ENCODE measurements at places on chromosomes 11 and 22. TPM values are rescaled to one million over a fixed set of nuclear protein-coding genes. Genes with fewer than 3 reads are reported as not detected.

GRCh38 chr22:37906364-37907008, 389 bp downstream of the MICALL1 start:
- peak; percentile 33 for DNase-seq

- no peak for DNase-seq
Observed at GRCh38 chr11:72209101-72209500, 7.5 kb upstream of the FOLR2 start.

GRCh38 chr22:22216450-22216959, 28.1 kb upstream of the VPREB1 start:
- no peak for DNase-seq

DNA sequence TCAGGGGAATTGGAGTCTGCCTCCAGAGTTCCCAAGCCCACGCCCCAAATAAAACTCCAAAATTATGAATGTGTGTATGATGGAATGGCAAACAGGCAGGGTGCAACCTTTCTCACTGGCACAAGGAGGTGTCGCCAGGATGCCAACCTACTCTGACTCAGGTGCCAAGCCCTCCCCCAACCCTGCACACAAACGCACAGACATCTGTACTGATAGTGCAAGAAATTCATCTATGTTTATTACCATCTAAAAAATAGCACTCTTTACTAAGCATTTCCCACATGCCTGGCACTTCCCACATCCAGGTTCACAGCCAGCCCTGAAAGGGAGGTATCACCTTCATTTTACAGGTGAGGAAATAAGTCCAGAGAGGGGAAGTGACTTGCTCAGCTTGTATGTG, 1.2 kb downstream of the PLA2G3 start:
- no peak for DNase-seq

DNA sequence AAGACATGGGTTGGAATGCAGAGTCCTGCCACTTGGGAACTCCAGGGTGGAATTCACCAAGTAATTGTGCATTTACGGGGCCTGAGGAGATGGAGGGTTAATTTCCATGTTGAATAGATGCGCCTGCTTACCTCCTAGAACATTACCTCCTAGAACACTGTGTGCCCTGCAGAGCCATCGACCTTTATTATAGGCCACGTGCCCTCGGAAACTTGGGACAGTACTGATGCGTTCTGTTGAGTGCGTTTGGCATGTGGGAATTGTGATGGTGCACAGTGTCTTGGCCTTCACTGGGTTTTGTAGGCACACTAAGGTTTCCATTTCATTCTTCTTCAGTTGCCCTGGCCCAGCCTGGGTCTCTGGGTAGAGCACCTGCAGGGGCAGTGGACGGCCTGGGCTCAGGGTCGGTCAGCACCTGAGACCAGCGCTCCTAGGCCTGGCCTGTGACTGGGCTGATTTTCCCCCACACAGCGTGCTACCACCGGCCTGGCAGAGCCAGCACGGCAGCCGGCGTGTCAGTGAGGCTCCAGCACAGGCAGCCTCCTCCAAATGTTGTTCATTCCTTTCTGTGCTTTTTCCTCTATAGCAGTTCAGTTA, 12.7 kb downstream of the TRMU start:
- no peak for DNase-seq

DNA sequence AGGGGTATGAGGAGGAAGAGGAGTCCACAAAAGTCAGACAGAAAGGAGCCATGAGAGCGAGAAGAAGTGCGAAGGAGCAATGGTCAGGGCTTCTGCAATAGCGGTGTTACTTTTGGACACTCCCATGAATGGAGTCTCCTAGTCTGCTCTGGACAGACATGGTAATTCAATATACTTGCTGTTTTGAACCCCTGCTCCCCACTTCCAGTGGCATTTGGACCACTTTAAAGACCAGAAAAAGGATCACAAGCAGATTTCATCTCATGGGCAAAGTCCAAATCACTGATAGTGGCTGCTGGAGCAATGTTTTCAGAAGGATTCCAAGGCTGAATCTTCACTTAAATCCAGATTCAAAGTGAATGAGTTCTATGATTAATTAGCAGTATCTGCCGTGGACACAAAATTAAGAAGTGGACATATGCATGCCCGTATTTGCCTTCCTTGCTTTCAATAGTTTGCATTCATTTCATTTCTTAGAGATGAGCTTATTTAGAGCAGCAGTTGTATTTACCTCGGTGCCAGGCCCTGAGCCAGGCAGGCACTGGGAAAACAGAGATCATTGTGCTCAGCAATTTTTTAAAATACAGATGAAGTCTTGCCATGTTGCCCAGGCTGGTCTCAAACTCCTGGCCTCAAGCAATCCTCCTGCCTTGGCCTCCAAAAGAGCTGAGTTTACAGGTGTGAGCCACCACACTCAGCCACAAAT, 72.0 kb downstream of the SLC1A2 start:
- DNase-seq = no peak

GRCh38 chr22:48951836-48952235, 875.8 kb downstream of the BRD1 start:
- DNase-seq = no peak

GRCh38 chr22:31917227-31917921, 27.0 kb upstream of the YWHAH start:
- no peak for DNase-seq

- DNase-seq = no peak
Observed at GRCh38 chr11:109302591-109303334, 119.2 kb upstream of the C11orf87 start.

DNA sequence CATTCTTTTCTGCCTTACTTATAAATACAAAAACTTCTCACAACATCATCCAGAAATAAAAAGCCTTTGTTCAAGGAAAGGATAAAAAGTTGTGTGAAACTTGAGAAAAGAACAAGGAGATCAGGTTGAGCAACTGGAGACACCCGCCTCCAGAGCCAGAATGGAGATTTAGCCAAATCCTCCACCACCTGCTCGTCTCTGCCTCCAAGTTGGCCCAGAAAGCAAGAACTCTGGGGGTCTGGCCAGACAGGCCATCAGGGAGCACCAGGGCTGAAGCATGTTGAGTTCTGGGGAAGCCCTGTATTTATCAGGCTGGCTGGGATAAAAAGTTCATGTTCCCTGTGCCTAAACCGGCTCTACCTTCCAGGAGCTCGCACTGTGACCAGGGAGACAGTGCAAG, 14.9 kb downstream of the SMCO4 start:
- DNase-seq = no peak

DNA sequence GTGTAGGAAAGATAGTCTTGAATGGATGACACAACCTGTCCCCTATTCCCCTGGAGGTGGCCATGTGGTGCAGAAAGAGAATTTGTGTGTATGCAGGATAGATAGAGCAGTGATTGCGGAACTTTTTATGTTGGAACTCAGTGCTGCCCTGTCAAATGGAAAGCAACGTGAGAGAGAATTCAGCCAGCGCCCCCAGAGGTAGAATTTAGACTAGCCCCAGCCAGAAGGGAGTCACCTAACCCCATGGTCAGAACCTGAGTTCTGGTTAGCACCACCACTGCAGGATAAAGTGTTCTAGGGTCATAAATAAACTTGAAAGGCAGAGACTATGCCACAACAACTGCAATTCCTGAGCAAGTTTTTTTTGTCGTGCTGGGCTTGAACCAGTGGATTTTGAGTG, 152.9 kb upstream of the GRIA4 start:
- DNase-seq = no peak

GRCh38 chr11:115272925-115273324, 231.3 kb downstream of the CADM1 start:
- no peak for DNase-seq

DNA sequence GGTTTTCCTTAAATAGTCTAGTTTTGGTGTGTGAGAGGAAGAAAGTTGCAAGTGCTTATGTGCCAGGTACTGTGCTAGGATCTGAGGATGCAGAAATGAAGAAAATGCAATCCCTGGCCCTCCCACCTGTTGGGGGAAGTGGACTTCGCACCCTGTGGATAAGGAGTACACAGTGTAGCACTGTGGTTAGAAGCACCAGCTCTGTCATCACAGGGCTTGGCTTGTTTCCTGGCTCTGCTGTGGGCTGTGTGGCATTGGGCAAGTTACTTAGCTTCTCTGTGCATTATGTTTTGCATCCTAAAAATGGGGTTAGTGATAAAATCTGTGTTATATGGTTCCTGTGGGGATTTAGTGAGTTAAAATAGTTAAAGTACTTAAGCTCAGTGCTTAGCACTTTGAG, 68.2 kb downstream of the ENDOD1 start:
- DNase-seq = no peak

DNA sequence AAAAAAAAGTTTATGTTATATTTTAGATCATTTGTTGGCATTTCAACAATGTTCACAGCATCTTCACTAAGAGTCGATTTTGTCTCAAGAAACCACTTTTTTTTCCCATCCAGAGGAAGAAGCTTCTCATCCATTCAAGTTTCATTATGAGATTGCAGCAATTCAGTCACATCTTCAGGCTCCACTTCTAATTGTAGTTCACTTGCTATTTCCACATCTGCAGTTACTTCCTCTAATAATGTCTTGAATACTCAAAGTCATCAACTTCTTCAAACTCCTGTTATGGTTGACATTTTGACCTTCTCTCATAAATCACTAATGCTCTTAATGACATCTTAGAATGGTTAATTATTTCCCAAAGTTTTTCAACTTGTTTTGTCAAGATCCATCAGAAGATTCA, 61.3 kb upstream of the CHORDC1 start:
- no peak for DNase-seq

DNA sequence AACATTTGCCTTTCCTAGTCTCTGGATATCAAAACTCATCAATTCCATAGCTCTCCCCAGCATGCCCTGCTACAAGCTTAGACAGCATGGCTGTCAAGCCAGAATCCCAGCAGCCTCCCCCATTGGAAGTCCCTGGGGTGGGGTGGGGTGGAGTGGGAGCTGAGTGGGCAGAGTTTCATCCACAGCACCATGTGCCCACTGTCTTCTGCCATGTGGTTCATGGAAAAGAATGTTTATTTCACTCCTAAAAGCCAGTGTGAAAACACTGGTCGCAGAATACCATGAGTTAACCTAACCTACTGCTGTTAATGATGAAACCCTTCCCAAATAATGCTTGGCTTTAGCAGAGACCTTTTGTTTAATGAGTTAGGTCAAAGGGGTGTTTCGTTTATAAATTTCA, 80.2 kb upstream of the KIRREL3 start:
- DNase-seq = no peak

DNA sequence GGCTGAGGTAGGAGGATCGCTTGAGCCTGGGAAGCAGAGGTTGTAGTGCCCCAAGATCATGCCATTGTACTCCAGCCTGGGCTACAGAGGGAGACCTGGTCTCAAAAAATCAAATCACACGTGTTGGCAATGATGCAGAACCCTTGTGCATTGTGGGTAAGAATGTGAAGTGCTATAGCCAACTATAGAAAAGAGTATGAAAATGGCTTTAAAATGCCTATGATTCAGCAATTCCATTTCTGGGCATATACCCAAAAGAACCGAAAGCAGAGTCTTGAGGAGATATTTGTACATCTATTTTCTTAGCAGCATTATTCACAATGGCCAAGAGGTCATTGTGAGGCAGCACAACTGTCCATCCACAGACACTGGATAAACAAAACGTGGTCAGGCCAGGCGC, 2.6 kb upstream of the FADS3 start:
- no peak for DNase-seq

GRCh38 chr22:46162285-46162684, 12.0 kb downstream of the PPARA start:
- no peak for DNase-seq

GRCh38 chr22:20553947-20554741, 46.7 kb downstream of the MED15 start:
- DNase-seq = no peak

DNA sequence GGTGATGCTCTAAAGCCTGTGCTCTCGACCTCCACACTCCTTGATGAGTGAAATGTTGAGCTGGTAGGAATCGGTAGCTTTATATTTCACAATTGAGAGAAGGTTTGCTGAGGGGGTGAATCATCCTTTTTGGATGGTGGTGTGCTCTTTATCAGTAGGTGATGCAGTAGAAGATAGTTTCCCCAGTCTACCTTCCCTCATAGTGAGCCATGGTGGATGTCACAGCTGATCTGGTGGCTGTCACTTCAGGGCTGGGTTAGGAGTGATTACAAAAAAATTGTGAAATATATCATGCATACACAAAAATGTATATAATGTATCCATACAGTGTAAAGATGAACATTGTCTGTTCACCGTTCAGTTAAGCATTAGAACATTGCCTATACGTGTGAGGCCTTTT, 105.3 kb downstream of the GRAMD1B start:
- no peak for DNase-seq

DNA sequence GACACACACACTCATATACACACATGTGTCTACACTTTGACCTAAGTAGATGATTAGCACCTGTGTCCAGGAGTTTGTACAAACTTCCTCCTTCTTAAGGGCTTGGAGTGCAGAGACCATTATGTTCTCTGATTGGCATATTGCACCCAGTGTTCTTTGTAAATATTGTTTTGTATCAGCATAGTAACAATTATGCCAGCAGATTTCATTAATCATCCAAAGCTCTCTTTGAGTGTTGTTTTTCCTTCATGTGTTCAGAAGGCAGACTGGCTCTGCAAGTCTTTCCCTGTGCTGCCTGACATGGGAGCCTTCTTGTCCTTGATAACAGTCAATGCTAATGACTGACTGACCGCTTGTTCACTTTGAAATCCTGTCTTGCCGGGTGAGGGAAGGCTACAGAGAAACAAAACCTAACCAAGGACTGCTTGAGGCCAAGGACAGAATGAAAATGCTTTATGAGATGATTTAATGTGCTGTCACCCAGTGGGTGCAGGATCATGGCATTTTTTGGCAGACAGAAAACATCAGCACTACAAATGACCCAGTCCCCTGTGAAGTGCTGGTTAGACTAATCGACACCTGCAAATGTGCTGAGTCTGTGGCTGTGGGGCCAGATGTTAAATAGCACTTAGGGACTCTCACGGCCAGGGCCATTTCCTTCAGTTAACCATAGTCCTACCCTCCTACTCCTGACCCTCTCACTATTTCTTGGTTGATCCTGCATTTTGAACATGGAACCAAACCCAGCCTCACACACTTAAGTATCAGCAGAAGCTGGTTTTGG, 6.6 kb upstream of the BARX2 start:
- DNase-seq = no peak

The SAA1 gene
- total RNA-seq = not detected

The HBB gene
- total RNA-seq = not detected

The ZDHHC8 gene
- total RNA-seq = 88.5 TPM

The KCNQ1 gene
- 36.9 TPM for total RNA-seq

The LDHA gene
- 1,229 TPM for total RNA-seq

The ADAMTS15 gene
- not detected for total RNA-seq

The WNT7B gene
- total RNA-seq = not detected

The VSIG10L2 gene
- total RNA-seq = not detected

The PIWIL4 gene
- 1.5 TPM for total RNA-seq

The BTG4 gene
- total RNA-seq = not detected

The CENPM gene
- 8.1 TPM for total RNA-seq
